Epithelial cell of alveolus of lung (primary cell): ENCODE measurements at places on chromosomes 11 and 22. TPM values are rescaled to one million over a fixed set of nuclear protein-coding genes. Genes with fewer than 3 reads are reported as not detected.

CNGA4 gene
- total RNA-seq, result 0.16 TPM in 1 of 2 replicates, not detected in the other

FAM227A gene
- 0.48 and 0.52 TPM in 2 replicates for total RNA-seq

SULT4A1 gene
- 0.64 TPM in 1 of 2 replicates, not detected in the other for total RNA-seq

P2RY6 gene
- 0.52 TPM in 1 of 2 replicates, not detected in the other for total RNA-seq

CDC42EP2 gene
- 20.4 and 29.7 TPM in 2 replicates for total RNA-seq

PKDREJ gene
- under 0.01 TPM in 1 of 2 replicates, not detected in the other for total RNA-seq

GLYATL1 gene
- 0.26 TPM in 1 of 2 replicates, not detected in the other for total RNA-seq

ALDH3B1 gene
- total RNA-seq, result 16.7 and 47.0 TPM in 2 replicates

CSF2RB gene
- total RNA-seq, result under 0.01 TPM in 1 of 2 replicates, not detected in the other
